Fibroblast of gingiva (primary cell): ENCODE measurements at places on chromosomes 13 and 19.

GRCh38 chr19:428149-428548 lies 19.2 kb upstream of the C2CD4C start:
- no peak for DNase-seq

GRCh38 chr19:48915757-48916156 lies 15.6 kb downstream of the NUCB1 start:
- no peak for DNase-seq

DNA sequence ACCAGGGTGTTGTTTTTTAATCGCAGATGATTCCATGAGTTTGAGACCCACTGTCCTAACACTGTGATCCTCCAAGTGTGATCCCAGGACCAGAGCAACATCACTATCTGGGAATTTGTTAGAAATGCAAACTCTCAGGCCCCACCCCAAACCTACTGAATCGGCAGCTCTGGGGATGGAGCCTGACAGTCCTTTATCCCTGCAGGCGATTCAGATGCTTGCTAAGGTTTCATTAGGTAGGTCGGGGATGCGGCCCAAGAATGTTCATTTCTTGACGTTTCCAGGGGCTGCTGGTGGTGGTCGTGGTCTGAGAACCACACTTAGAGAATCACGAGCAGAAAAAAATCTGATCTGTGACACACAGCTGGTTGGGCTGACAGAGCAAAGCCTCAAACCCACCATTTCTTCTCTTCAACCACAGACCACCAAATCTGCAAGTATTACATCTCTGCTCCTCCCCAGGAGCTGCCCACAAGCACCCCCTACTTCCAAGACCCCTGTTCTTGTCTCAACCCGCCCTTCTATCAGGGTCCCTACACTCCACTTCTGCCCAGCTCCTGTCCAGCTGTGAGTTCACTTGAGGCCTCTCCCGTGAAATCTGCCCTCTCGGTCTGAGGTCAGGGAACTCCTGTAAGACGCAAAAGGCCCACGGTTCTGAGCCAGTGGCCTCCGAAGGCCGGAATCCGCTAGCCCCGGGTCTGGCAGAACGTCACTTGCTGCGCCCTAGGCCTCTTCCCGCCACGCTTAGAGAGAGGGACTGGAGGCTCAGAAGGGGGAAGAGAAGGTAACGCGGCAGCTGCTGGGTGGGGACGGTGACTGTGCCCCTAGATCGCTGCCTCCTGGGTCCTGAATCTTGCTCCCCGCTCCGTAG lies 1.1 kb upstream of the FARP1 start:
- DNase-seq: no peak

GRCh38 chr13:95451656-95452055 lies 100.9 kb upstream of the CLDN10 start:
- DNase-seq: no peak

- no peak for DNase-seq
These were observed 109.3 kb downstream of the LMO7 start for GRCh38 chr13:75745387-75745786.

- DNase-seq: no peak
These were observed 685.6 kb upstream of the SLITRK1 start for GRCh38 chr13:84567848-84568247.

GRCh38 chr19:46115396-46116106 lies 8.9 kb downstream of the IGFL3 start:
- DNase-seq: no peak

DNA sequence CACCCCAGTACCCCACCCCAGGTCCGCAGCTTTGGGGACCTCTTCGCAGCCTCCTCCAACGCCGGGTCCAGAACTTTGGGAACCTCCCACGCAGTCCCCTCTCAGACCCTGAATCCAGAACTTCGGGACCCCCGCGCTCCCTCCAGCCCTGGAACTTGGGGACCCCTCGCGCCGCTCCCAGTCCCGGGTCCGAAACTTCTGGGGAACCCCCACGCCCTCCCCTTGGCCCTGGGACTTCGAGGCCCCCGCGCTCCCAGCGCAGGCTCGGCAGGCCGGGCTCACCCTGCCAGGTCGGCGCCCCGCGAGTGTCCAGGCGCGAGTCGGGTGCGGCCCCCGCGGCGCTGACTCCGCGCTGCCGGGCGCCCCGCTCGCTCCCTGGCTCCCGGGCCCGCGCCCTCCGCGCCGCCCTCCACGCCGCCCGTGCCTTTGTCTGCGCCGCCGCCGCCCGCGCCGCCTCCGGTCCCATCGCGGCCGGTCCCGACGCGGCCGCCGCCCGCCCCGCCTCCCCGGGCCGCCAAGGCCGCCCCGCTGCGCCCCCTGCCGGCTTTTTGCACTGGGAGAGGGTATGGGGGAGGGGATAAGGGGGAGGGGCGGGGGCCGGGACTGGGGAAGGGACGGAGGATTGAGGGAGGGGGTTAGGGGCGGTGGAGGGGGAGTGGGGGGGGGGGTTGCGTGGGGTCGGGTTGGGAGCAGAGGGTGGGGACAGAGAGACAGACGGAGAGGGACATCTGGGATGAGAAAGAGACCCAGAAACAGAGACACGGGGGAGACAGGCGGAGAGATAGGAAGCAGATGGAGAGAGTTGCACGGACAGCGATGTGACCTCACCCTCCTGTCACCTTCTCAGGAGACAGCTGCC lies at the start of gene HOMER3:
Gene HOMER3, minus strand, starts transcription at position 449 of the 859 bp plus-strand sequence. CDS start 2,235 bp downstream, outside the sequence.
- DNase-seq: peak; percentile 44

- no peak for DNase-seq
These were observed 229.2 kb downstream of the TUBA3C start for GRCh38 chr13:18952225-18953016.

- no peak for DNase-seq
These were observed 15.2 kb upstream of the SLC25A30 start for GRCh38 chr13:45433381-45433790.

DNA sequence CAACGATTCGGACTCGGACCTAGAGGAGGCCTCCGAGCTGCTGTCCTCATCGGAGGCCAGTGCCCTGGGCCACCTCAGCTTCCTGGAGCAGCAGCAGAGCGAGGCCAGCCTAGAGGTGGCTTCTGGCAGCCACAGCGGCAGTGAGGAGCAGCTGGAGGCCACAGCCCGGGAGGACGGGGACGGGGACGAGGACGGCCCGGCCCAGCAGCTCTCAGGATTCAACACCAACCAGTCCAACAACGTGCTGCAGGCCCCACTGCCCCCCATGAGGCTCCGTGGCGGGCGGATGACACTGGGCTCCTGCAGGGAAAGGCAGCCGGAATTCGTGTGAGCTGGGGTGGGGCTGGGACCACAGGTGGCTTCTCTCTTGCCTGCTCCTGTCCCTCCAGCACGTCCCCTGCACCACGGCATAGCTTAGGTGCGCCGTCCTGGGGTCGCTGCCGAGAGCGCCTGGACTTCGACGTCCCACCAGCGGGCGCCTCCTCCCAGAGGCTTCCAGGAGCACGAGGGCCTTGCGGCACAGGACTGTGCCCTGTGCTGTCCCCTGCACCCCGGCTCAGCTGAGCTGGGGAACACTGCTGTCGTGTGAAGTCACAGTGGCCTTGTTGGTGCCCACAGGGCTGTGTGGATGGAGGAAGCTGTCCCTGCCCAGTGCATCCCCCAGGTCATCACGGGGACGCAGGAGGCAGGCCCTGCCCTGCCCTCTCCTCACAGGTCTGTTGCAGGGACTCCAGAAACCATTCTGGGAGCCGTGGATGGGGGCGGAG lies 9.3 kb downstream of the POLR2E start:
- no peak for DNase-seq

- DNase-seq: no peak
These were observed 14.3 kb downstream of the DPRX start for GRCh38 chr19:53646144-53646543.

GRCh38 chr13:105660561-105660960 lies 874.9 kb downstream of the EFNB2 start:
- DNase-seq: no peak

- no peak for DNase-seq
These were observed 618.4 kb upstream of the SLITRK5 start for GRCh38 chr13:87052731-87053130.

DNA sequence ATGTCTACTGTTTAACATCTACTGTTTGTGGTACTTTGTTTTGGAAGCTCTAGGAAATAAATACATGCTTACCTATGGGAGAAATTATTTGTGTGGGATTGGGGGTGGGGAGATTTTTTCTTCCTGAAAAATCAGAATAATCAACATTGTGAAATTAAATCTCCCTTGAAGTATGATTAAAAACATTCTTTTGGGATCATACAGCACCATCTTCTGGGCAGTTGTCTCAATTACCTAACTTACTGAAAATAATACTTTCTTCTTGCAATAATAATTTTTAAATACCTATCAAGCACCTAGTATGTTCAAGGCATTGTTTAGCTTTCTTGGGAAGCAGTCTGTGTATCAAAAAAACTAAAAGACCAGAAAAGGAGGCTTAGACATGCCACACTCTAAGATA lies 576.5 kb upstream of the ARGLU1 start:
- DNase-seq: no peak

DNA sequence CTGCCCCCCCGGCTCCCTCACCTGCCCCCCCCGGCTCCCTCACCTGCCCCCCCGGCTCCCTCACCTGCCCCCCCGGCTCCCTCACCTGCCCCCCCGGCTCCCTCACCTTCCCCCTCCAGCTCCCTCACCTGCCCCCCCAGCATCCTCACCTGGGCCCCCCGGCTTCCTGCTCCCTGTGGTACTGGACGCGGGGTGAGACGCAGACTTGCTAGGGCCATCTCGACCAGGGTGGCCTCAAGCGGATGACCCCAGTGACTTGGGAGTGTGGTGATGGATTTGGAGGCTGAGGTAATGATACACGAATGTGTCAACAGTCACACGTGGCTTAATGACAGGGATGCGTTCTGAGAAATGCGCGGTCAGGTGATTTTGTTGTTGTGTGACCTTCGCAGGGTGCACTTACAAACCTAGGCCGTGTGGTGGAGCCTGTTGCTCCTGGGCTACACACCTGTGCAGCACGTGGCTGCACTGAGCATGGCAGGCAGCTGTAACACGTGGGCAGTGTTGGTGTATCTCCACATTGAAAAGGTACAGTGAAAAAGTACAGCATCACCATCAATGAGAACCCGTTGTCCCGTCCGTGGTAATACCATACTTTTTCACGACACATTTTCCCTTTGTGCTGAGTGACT lies 197.8 kb downstream of the TEX29 start:
- DNase-seq: no peak

DNA sequence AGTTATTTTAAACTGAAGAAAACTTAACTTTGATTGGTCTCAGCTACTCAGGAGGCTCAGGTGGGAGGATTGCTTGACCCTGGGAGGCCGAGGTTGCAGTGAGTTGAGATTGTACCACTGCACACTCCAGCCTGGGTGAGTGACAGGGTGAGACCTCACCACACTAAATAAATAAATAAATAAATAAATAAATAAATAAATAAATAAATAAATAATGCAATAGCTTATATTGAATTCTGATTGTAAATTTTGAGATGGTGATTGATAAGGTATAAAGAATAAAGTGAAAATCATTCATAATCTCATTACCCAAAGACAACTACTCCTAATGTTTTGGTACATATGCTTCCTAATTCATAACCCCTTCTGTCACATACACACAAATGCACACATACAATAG lies 58.1 kb downstream of the TUBA3C start:
- DNase-seq: no peak

- peak; percentile 71 for DNase-seq
These were observed 582 bp upstream of the PTPRH start for GRCh38 chr19:55209693-55210472.

- no peak for DNase-seq
These were observed 108.9 kb downstream of the ZAR1L start for GRCh38 chr13:32206097-32206740.

DNA sequence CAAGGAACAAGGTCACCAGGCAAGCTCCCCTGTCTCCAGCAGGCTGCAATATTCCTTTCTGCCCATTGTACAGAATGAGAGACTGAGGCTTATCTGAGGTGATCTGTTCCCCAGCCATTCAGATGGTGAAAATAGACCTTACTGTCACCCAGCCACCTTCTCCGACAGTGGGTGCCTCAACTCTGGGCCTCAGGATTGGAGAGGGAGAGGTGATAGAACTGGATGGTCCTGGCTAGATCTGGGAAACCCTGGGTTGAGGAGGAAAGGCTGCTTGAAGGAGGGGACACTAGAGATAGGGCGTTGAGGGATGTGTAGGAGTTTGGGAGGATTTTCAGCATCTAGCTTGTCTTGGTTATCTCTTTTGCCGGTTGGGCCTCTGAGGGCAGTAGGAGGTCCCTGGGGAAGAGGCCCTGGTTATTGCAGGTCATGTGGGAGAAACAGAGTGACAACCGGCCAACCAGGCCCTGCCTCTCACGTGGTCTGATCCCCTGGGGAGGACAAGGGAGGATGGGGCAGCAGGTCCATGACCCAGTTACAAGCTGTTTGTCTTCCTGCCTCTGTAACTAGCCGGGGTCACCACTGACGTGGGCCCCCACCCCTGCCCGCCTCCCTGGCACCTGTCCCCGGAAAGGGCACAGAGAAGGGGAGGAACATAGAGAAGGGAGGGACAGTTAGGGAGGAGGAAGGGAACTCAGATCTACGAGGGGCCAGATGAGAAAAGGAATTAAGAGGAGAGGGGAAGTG lies 8.2 kb downstream of the NFIC start:
- DNase-seq: no peak

- no peak for DNase-seq
These were observed 50.0 kb upstream of the TMTC4 start for GRCh38 chr13:100724568-100724967.

DNA sequence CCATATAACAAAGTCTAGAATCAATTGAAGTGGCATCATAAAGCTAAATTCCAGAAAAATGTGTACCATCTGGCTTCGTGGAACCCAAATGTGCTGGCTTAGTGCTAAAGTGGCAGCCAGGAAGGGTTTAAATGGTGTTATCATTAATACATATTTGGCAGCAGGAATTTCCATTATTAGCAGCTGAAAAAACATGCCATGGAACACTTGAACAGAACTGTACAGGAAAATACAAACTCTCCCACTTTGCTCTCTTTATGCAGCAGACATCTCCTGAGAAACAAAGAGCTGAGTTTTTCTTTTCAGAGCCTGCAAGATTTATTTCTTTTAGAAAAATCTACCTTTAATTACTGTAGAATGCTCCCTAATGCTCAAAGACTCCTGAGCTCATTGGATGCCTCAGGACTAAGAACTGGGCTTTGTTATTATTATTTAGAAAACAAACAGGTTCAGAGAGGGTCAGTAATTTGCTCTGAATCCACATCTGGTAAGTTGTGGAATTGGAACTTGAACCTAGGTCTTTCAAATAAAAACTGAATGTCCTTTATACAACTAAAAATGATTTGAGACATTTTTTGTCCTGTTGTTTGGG lies 179.0 kb downstream of the LACC1 start:
- DNase-seq: no peak

DNA sequence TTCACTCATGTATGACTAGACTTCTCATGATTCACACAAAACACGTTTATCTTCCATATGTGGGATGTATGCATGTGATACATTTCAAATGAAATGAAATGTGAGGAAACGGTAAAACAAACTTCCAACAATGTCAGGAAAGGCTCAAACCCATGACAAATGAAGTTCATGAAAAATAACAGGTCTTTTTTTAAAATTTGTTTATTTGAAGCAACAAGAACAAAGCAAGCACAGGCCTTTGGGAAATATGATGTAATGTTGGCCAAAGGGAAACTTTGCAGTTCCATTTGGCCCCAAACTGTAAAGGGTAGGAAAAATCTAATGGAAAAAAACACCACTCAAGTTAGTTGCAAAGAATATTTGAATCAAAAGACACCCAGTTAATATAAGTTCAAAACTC lies 463.8 kb upstream of the ARGLU1 start:
- DNase-seq: no peak

- DNase-seq: no peak
These were observed 10.7 kb upstream of the EVI5L start for GRCh38 chr19:7819337-7819736.
